NCI-H1048 (cell line): ENCODE measurements at places on chromosomes 12 and 14.

- no peak for DNase-seq
Observed at GRCh38 chr12:94954029-94954685, 49.3 kb downstream of the NDUFA12 start.

GRCh38 chr12:29707846-29708245 lies 75.9 kb downstream of the TMTC1 start:
- DNase-seq = no peak

- no peak for DNase-seq
Observed at GRCh38 chr12:4213471-4213870, 60.1 kb upstream of the CCND2 start.

GRCh38 chr14:102935756-102936155 lies 13.3 kb downstream of the AMN start:
- no peak for DNase-seq

DNA sequence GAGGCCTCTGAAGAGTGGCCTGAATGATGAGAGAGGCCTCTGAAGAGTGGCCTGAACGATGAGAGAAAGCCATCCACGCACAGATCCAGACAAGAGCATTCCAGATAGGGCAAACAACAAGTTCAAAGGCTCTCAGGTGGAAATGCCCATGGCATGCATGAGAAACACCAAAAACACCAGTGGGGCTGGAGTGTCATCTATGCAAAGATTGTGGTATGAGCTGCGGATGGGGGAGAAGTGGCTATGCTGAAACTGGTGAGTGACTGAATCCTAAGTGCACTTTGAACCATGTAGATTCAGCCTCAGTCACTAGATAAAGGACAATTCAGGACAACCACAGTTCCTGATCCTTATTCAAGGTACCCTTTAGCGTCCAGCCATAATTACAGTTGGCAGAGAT lies 79.4 kb upstream of the GZMB start:
- DNase-seq = no peak

- no peak for DNase-seq
Observed at GRCh38 chr12:3249081-3249800, 172.1 kb downstream of the TSPAN9 start.
